ENCODE measurements at places on chromosomes 7 and 10.

GRCh38 chr7:21011153-21011552 lies 224.5 kb upstream of the SP8 start:
- no peak for DNase-seq

GRCh38 chr7:116522247-116522646 lies 2.6 kb upstream of the CAV1 start:
- no peak for DNase-seq

GRCh38 chr7:30147223-30147622 lies 12.4 kb downstream of the MTURN start:
- DNase-seq: no peak

- no peak for DNase-seq
Measured at GRCh38 chr7:18538554-18539250, 43.2 kb downstream of the HDAC9 start.

- DNase-seq: no peak
Measured at GRCh38 chr7:38777609-38778008, 131.4 kb downstream of the VPS41 start.

GRCh38 chr7:2023877-2024566 lies 208.7 kb downstream of the MAD1L1 start:
- DNase-seq: no peak

GRCh38 chr10:31321396-31321941 lies 2.5 kb downstream of the ZEB1 start:
- DNase-seq: peak; percentile 57

GRCh38 chr10:110903280-110904278 lies 15.4 kb downstream of the BBIP1 start:
- DNase-seq: no peak

GRCh38 chr7:18831943-18832342 lies 285.5 kb downstream of the TWIST1 start:
- DNase-seq: no peak

DNA sequence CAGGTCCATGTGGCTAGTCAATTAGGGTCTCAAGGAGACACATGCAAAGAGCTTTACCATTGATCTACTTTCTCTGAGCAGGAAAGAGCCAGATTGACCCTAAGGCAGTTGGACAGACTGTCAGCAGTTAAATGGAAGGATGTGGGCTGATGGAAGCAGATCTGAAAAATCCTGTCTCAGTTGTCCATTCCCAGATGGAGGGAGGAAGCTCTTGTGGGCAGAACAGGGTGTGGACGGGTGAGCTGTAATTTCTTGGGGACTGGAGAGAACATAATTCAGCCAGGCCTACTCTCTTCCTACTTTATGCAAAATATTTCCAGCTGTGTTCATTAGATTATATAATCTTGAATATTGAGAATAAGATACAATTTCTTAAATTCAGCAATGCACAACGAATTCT lies 163.6 kb downstream of the GNAT3 start:
- no peak for DNase-seq

GRCh38 chr7:1897076-1897860 lies 227.2 kb downstream of the ELFN1 start:
- DNase-seq: no peak

- no peak for DNase-seq
Measured at GRCh38 chr7:51344406-51345138, 28.0 kb upstream of the COBL start.

- DNase-seq: peak; percentile 11
Measured at GRCh38 chr10:85548034-85548433, 818.6 kb downstream of the GRID1 start.

DNA sequence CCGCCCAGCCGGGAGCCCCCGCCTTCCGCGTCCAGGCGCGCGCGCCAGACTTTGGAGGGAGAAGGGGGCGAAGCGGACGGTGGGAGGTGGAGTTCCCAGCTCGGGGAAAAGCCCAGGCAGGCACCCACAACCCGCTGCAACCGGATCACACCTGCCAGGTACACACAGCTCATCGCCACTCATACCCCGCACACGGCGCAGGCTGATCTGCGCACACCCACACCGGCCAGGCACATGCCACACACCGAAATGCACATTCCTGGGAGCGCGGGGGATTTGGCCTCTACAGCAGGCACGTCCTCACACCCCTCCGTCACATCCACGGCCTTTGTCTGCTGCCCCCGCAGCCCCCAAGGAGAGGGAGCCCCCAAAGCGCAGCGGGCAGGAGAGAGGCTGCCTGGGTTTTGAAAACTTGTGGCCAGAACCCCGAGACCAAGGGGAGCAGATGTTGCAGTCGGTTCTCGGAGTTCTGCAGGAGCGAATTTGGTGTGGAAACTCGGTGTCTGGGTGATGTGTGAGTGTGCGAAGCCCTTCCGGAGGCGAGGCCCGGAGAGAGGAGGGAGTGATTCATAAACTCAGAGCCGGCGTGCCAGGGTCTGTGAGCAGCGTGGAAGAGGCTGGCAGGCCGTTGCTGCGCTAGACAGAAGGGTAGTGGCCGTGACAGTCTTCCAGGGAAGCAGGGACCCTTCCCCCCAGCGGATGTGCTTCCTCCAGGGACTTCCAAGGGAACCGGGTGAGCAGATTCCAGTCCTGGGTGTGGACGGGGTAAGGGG lies 734 bp downstream of the CHST3 start:
- no peak for DNase-seq

- no peak for DNase-seq
Measured at GRCh38 chr10:69065406-69066361, 22.2 kb upstream of the SRGN start.

GRCh38 chr7:155979566-155979965 lies 167.3 kb upstream of the SHH start:
- no peak for DNase-seq

DNA sequence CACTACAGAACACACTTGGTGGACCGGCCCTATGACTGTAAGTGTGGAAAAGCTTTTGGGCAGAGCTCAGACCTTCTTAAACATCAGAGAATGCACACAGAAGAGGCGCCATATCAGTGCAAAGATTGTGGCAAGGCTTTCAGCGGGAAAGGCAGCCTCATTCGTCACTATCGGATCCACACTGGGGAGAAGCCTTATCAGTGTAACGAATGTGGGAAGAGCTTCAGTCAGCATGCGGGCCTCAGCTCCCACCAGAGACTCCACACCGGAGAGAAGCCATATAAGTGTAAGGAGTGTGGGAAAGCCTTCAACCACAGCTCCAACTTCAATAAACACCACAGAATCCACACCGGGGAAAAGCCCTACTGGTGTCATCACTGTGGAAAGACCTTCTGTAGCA lies 14.6 kb downstream of the ZSCAN21 start:
- no peak for DNase-seq

- DNase-seq: no peak
Measured at GRCh38 chr7:114539575-114539974, 125.0 kb downstream of the FOXP2 start.

DNA sequence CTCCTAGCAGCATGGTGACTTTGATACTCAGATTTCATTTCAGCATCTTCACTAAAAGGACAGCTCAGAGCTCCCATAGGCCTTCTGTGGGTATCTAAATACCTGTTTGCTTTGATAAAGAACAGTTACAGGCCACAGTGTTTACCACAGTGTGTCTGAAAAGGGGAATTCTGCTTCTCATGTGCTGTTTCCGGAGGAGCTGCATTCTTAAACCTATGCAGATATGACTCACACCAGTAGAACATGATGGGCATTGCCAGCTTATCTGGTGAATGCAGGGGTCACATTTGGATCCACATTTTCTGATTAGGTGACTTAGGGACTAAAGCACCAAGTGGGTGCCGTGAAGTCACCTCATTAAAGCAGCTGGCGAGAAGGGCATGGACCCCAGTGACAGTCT lies 52.6 kb downstream of the TRRAP start:
- no peak for DNase-seq

GRCh38 chr7:81110673-81111072 lies 191.8 kb upstream of the SEMA3C start:
- no peak for DNase-seq

DNA sequence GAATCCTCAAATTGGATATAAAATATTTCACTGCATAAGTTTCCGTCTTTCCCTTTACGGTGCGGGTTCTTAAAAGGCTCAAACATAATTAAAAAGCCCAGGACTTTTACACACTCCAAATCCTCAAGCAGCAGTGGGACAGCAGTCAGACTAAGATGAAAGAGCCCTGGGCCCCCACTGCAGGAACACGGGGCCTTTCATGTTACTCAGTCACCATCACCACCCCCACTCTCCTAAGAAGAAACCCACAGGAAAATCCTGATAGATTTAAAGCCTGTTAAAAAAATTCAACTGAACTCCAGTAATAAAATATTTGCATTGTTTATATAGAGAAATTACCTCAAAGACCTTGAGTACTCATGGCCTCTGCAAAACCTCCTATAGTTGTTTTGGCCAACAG lies 74.0 kb upstream of the TRIL start:
- DNase-seq: no peak

DNA sequence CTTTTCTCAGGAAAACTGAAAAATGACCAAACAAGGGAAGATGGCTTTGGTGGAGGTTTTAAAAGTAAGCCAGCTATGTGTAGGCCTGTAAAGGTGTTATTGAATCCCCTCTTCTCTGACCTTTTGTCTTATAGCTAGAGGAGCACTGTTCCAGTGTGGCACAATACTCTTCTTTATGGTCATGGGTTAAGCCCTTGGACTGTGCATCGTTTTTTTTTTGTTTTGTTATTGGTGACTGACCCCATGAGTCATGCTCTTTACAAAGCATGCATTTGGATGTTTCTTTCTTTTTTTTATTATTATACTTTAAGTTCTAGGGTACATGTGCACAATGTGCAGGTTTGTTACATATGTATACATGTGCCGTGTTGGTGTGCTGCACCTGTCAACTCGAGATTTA lies 19.6 kb upstream of the FAM25A start:
- DNase-seq: no peak

GRCh38 chr7:94045581-94045980 lies 41.4 kb upstream of the BET1 start:
- no peak for DNase-seq

DNA sequence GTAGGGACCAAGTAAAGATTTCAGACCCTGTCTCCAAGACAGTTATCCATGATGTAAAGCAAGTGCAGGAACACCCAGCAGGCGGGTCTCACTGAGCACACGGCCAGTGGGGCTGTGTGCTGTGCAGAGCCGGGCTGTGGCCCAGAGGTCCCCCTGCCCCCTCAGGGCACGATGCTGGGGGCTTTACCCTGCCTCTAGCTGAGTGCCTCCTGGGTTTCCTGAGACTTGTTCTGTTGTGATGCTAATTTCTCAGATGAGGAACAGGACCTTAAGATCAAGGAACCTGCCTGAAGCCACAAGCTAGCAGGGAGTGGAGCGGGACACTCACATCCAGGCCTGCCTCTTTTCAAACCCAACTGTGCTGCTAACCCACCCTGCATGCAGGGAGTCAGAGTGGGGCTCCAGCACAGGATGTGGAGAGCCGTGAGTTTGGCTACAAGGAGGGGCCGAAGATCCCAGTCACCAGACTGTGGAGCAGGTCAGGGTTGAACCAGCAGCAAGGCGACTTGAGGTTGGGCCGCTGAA lies 76.1 kb upstream of the LYZL2 start:
- DNase-seq: no peak

DNA sequence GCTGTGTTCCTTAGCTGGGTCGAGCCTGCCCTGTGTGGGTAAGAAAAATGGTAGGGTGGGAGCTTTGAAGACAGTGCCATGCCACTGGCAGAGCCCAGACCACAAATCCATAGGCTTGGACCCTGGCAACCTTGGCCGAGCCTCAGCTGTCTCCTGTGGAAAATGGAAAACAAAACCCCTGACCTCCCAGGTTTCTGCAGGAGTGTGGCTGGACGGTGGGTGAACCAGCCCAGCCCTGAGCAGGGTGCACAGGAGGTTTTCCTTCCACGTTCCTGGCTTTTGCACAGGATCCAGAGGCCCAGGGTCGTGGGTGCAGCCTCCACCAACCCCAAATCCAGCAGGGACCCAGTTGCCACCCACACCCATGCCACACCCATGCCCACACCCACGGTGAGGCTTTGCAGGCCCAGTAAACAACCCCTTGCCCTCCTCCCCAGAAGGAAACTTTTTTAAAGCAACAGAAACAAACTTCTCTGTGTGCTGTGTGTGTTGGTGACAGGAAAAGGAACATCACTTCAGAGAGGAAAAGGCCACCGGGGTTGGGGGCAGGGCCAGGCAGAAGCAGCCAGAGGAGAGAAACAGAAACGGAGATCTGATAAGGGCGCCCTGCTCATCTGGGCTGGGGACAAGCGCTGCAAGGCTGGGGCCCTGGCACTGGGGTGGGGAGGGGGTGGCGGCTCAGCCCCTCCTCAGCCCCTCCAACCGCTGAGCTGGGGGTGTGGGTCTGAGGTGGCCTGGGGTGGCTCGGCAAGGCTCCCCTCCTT lies 20.7 kb upstream of the ZMIZ1 start:
- DNase-seq: peak; percentile 17

- DNase-seq: no peak
Measured at GRCh38 chr10:5428133-5428532, 15.8 kb downstream of the NET1 start.

GRCh38 chr10:112229901-112230300 lies 46.3 kb upstream of the GPAM start:
- no peak for DNase-seq

- no peak for DNase-seq
Measured at GRCh38 chr10:79042639-79043411, 25.9 kb upstream of the ZMIZ1 start.

- no peak for DNase-seq
Measured at GRCh38 chr10:111175787-111176186, 99.0 kb downstream of the ADRA2A start.

- DNase-seq: no peak
Measured at GRCh38 chr7:148182264-148182663, 408.3 kb upstream of the C7orf33 start.

DNA sequence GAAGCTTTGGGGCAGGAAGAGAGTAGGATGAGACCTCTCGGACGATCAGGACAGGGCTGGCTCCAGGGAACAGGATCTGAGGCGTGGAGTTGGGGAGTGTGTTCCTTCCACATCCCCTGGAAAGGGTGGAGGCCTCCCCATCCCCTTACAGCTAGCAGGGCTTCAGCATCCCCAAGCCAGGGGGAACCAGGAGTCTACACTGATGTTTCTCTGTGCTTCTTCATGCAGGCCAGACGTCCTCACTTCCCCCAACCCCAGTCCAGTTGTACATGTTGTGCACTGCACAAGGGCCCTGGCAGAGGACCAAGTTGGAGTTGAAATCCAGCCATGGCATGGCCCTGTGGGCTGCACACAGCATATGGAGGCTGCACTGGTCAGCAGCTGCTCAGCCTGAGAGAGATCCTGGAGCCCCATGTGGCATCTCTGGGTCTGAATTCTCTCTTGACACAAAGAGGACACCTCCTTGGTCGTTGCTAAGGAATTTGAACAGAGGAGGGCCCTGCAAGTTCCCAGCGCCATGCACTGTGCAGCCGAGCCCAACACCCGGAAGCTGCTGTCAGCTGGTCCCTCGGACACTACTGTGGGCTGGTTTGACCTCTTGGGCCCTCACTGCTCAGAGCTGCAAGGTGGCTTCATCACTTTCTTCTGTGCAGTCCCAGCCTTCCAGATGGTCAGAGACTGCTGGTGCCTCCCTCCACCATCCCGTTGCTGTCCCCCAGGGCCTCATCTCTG lies 181.1 kb downstream of the DNAJB6 start:
- DNase-seq: no peak

DNA sequence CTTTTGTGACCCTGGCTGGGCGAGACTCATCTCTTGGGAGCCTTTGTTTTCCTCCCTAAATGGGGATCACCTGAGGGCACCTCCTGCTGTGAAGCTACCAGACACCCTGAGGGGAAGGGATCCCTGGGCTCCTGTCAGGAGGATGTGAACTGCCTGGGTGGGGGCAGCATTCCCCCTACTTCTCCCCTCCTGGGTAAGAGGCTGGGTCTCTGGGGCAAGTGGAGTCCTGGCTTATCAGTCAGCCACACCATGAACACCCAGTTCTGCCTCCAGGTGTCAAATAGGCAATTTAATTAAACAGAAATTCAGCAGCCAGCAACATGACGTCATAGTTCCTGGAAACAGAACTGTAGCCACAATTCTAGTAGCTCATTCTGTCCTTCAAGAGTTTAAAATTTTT lies 97.7 kb upstream of the RET start:
- DNase-seq: no peak
